Lower lobe of right lung (tissue), 2 donors: ENCODE measurements at places on chromosomes 13 and 19.

DNA sequence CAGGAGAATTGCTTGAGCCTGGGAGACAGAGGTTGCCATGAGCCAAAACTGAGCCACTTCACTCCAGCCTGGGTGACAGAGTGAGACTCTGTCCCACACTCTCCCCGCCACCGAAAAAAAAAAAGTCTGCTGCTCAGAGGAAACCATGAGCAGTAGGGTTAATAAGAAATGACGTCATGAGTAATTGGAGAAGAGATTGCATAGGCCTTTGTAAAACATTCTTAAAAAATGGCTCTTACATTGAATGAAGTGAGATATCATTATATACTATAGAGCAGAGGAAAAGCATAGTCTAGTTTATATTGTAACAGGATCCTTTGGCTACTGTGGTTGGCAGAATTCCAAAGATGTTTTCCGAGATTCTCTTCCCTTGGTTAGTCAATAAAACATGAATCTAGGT lies 228.2 kb downstream of the PCDH20 start:
- DNase-seq, result no peak

DNA sequence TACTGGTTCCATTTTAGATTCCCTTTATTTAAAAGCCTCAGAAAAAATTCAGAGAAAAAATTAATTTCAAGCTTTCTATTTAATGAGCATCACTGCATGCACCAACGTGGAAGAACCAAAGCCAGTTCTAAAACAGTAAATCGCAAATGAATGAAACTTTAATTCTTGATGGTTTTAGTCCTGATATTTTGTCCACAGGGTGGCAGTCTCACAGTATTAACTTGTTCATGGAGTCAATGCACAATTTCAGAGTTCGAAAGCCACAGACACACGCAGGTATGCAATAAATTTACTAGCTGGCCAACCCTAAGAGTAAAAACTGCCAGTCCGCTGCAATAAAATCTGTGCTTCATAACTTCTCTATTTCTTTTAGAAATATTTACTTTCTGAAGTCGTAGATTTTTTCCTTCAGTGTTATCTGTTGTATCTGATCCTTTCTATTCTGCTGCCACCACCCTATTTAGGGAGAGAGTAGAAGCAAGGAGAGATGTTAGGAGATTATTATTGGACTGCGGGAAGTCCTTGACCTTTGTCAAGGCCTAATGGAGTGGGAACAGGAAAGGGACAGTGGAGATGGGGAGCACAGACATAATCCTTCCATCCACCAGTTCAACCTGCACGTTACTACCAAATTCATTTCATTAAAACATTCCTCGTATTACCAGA lies 7.0 kb upstream of the WBP4 start:
- no peak for DNase-seq

- DNase-seq, result no peak
Measured at GRCh38 chr19:20422216-20423205, 143.1 kb downstream of the ZNF737 start.

DNA sequence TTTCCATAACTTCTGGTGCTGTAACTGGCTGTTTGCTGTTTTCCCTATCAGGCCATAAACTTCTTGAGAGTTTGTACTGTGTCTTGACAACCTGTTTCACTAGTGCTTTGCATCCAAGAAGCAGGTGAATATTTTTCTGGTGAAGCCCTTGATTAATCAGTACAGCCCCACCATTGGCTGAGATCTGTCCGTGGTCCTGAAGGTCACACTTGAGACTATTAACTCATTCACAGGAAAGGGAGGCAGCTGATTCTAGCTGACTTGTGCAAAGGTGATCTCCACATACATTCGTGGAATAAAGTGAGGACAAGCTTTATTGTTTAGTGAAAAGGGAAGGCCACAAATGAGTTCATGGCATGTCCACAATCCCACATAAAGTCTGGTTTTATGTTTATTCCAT lies 61.4 kb upstream of the ZNF835 start:
- DNase-seq, result no peak

GRCh38 chr19:6769006-6769619 lies 1.9 kb upstream of the SH2D3A start:
- no peak for DNase-seq

GRCh38 chr19:40640744-40641143 lies 39.6 kb downstream of the LTBP4 start:
- no peak for DNase-seq

DNA sequence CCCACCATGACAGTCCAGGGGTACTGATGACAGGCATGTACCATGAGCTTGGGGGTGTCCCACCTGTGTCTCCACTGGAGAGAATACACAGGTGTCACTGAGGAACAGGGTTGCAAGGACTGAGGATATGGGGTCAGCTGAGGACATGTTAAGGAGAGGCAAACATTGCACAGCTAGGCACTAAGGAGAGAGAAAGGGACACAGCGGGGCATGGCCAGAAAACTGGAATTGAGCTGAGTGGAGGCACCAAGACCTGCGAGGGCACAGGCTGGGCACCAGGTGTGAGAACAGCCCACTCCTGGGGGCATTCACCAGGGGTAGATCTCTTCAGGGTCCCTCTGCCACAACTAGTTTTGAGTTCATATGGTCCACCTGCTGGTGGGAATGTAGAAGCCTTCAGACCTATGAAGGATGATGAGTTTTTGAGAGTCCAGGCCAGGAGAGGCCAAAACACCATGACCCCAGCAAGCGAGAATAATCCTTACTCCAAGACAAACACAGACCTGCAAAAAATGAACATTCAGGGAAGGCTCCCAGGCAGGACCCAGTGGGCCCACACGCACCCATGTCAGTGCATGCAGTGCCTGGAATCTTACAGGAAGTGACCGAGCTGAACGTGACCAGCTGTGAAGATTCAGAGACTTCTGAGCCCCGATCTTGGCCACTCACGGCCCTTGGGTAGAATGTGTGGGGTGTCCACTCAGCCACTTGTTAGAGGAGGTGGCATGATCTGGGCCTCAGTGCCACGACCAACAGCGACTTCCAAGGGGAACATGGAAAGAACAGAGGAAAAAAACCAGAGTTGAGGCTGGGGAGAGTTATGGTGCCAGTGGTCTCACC lies 1.4 kb upstream of the ZNF584 start:
- DNase-seq, result no peak

DNA sequence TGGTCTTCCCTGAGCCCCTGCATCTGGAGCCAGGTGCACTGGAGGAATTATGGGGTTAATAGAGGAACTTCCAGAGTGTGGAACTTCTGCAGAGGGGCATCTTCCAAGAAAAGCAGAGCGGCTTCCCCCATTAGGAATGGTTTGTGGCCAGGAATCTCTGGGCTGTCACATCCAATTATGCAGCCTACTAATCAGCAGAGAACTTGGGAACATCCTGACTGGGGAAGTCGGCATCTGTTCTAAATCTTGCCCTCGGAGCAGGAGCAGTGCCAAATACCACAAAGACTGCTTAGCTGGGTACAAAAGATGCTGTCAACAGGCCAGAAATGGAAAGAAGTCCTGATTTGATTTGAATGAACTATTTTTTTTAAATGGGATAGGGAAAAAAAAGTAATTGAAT lies 435.1 kb downstream of the ZNF536 start:
- no peak for DNase-seq

DNA sequence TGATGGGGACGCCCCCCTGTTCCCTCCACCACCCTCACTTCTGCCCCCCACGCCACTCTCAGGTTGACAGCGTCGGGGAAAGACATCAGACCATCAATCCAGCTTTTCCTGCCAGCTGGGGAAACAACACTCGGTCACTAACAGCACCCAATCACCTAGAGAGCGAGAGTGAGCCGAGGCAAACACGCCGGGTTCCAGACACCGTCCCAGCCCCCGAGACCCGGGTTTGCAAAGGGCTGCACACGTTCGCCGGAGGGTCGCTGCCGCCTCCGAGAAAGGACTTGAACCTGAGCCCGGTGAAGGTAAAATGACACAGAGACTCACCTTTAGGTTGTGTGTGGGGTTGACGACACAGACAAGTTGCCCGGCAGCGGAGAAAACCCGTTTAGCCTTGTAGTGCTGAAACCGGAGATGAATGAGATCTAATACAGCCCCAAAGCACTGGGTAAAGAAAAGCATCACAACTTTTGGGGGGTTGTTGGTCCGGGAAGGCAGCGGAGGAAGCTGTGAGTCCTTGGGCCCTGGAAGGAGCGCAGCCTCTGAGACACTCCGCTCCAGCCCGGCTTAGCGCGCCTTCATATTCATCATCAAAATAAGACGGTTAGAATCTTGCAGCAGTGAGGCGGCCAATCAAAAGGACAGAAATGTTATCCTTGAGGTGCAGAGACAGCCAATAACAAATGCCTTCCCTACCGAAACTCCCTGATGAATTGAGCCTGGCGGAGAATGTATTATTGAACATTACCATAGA lies at the start of gene SIAH3:
TSS of gene SIAH3 (minus strand) at position 583 of the 751 bp plus-strand sequence. CDS start at position 459, 124 bp downstream.
- no peak for DNase-seq

GRCh38 chr13:46905249-46905648 lies 8.4 kb upstream of the HTR2A start:
- no peak for DNase-seq

DNA sequence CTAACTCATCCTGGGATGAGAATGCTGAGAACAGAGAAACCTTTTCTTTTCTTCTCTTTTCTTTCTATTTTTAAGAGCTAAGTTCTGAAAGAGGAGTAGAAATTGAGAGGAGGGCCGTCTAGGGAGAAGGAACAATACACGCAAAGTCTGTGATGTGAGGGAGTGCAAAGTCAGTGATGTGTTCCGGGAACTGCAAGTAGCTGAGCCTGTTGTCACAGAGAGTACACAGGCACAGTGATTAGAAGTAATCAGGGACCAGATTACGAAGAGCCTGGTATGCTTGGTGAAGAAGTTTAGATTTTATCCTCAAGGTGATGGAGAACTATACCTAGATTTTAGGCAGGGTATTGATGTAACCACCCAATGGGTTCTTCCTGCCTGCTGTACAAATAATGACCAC lies 32.0 kb upstream of the CXCL17 start:
- no peak for DNase-seq

DNA sequence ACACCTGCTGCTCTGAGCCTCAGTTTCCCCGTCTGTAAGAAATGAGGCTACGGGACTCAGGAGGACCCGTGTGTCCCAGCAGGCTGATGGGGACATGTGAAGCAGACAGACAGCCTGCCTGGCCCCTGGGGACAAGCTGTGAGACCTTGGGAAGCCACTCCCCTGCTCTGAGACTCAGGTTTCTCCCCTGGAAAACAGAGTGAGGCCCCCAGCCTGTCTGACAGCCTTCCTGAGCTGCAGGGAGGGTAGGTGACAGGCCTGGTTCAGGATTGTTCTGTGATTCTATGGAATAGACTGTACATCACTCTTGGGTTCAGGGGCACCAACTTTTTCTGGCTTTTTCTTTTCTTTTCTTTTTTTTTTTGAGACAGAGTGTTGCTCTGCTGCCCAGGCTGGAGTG lies 2.9 kb upstream of the NTF4 start:
- no peak for DNase-seq

GRCh38 chr13:44591316-44591715 lies 15.2 kb upstream of the TSC22D1 start:
- DNase-seq, result no peak

- DNase-seq, result no peak
Measured at GRCh38 chr19:13700621-13701020, 63.7 kb upstream of the MRI1 start.

DNA sequence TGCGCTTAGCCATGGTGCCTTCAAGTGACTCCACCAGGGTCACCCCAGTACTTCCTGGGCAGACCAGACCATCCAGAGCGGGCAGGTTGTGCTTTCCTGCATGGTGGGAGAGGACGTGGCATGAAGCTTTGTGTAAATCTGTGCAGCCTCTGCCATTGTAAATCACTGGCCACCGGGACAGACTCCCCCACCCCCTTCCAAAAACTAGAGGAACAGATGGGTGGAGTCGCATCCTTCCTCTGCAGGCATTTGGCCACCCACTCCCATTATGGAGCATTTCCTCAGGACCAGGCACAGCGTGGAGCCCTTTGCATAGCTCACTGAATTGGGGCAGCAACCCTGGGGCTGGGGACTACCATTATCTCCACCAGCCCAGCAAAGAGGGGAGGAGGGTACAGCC lies 8.2 kb downstream of the BCKDHA start:
- no peak for DNase-seq

GRCh38 chr13:106318941-106319411 lies 216.5 kb downstream of the EFNB2 start:
- no peak for DNase-seq

DNA sequence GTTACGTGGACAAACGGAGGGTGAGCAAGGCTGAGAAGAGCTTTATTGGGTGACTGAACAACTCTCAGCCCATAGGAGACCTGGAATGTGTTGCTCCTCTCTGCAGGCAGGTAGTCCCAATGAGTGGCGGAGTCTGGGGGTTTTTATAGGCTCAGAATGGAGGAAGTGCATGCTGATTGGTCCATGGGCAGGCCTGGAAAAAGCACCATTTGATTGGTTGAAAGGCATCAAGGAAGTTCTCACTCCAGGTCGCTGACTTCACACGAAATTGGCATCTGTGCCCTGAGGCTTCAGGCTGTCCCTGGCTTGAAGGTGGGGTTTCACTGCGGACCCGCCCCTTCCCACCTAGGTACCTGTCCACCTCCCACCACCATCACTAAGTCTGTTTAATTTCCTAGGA lies 65.4 kb downstream of the SPATA13 start:
- no peak for DNase-seq

GRCh38 chr13:25762281-25762680 lies 289.5 kb downstream of the SHISA2 start:
- DNase-seq, result no peak

DNA sequence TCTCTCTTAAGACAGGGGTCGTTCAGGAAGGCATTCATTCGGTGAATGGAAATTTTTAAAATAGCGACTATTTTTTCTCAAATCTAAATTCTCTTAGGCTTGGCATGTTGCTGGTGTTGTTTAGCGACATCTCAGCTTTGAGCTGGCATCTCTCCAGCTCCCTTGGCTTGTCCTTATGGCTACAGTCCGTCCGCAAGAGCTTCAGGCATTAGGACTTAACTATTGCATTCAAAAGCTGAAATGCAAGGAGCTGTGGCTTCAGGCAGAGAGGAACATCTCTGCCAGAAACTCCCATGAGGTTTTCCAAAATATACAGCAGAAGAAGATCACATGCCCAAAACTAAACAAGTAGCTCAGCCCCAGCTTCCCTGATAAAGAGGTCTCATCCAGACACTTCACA lies 578.5 kb downstream of the EFNB2 start:
- no peak for DNase-seq

GRCh38 chr19:52007451-52007805 lies 583 bp downstream of the ZNF615 start:
- no peak for DNase-seq

GRCh38 chr19:18168673-18169381 lies 4.8 kb upstream of the IFI30 start:
- DNase-seq, result no peak

DNA sequence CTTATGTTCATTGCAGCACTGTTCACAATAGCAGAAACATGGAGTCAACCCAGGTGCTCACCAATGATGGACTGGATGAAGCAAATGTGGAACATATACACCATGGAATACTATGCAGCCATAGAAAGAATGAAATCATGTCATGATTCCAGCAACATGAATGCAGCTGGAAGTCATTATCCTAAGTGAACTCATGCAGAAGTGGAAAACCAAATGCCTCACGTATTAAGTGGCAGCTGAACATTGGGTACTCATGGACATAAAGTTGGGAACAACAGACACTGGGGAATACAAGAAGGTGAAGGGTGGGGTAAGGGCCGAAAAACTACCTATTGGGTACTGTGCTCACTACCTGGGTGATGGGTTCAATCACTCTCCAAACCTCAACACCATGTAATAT lies 915.9 kb downstream of the UQCRFS1 start:
- DNase-seq, result no peak
